ENCODE measurements at places on chromosomes 4 and X. TPM values are rescaled to one million over a fixed set of nuclear protein-coding genes. Genes with fewer than 3 reads are reported as not detected.
A peak's percentile ranks its signal among the peaks of the same experiment; 100 is the strongest.

TKTL2 gene
- total RNA-seq = not detected

ADGRL3 gene
- 5.2 TPM for total RNA-seq

ASB11 gene
- 0.12 TPM for total RNA-seq

KIF4A gene
- total RNA-seq = 2.2 TPM

BEND2 gene
- not detected for total RNA-seq

MAGEA2B gene
- total RNA-seq = not detected

GRCh38 chr4:183576701-183577404, 72.0 kb downstream of the ING2 start:
- no peak for DNase-seq

DNA sequence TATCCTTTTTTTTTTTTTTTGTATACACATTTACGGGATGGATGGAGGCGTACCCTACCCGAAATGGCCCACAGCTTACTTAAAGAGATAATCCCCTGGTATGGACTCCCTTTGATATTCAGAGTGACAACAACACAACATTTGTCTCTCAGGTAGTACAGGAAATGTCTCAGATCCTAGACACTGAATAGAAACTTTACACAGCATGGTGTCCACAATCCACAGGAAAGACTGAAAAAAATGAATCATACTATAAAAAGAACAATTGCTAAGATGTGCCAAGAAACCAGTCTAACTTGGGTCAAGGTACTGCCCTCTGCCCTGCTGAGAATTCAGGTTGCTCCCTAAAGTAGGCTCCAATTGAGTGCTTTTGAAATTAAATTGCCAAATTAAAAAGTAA, 100.8 kb upstream of the LANCL3 start:
- no peak for DNase-seq

GRCh38 chrX:54492340-54492739, 3.7 kb downstream of the FGD1 start:
- DNase-seq = no peak

GRCh38 chrX:1416327-1416784, 24.4 kb upstream of the SLC25A6 start:
- no peak for DNase-seq

GRCh38 chr4:66376921-66377320, 706.6 kb upstream of the EPHA5 start:
- DNase-seq = no peak

GRCh38 chrX:1435241-1435895, 17.3 kb downstream of the ASMTL start:
- no peak for DNase-seq

GRCh38 chr4:184514121-184514988, 40.0 kb upstream of the IRF2 start:
- DNase-seq = peak; percentile 41

GRCh38 chr4:81905971-81906370, 434.3 kb upstream of the RASGEF1B start:
- no peak for DNase-seq

GRCh38 chrX:117645639-117646038, 471.0 kb downstream of the KLHL13 start:
- DNase-seq = no peak

- DNase-seq = no peak
Measured at GRCh38 chr4:38111024-38111423, 150.8 kb downstream of the PTTG2 start.

- DNase-seq = no peak
Measured at GRCh38 chr4:120088507-120088906, 21.9 kb upstream of the MAD2L1 start.

DNA sequence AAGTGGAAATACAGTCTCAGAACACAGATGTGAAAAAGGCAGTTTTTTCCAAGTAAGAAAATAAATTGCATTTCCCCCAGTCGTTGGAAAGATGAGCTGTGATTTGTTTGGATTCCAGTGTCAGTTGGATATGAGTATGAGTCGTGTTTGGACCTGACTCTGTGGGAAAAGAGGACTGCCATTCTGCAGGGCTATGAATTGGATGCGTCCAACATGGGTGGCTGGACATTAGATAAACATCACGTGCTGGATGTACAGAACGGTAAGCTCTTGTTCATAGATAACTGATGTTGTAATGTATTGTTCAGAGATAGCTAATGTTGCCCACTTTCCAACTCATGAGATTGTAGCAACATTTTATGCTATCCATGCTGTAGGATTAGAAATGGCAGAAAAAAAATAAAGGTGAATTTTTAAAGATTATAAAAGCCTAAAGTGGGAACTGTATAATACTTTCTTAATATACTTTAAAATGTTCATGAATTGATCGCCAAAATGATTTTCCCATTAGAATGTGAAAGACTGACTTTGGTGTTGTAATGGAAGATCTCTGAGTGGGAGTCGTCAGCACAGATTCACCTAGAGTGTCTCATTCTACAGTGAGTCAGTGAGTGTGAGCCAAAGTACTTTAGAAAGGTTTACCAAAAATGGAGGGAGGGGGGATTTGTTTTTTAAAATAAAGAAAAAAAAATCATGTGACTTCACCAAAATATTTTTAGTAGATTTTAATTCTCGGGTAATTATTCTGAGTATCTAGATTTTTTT, 178.7 kb downstream of the DCTD start:
- DNase-seq = no peak

GRCh38 chrX:70030301-70030767, 19.4 kb downstream of the AWAT2 start:
- DNase-seq = peak; percentile 18

DNA sequence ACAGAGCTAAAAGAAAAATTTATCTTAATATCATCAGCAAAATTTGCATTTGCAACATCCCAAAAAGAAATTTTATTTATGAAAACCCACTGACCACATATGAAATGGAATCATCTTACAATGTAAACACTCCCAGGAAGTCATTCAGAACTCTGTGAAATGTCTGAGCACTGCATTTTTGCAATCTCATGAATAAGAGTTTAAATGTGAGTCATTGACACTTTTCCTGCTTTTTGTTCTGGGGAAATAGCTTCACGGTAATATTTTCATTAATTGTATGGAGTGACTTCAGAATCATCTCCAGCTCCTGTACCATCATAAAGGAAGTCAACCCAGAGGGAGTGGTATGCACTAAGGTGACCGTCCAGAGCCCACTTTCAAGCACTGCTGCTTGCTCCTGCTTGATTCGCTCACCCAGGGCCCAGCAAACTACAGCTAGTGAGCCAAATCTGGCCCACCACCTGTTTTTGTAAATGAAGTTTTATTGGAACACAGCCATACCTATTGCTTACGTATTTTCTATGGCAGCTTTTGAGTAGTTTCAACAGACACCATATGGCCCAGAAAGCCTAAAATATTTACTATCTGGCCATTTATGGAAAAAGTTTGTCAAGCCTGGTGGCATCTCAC, 17.2 kb downstream of the EDNRA start:
- no peak for DNase-seq
